ENCODE measurements at places on chromosomes 5 and 9.
A peak's percentile ranks its signal among the peaks of the same experiment; 100 is the strongest.

DNA sequence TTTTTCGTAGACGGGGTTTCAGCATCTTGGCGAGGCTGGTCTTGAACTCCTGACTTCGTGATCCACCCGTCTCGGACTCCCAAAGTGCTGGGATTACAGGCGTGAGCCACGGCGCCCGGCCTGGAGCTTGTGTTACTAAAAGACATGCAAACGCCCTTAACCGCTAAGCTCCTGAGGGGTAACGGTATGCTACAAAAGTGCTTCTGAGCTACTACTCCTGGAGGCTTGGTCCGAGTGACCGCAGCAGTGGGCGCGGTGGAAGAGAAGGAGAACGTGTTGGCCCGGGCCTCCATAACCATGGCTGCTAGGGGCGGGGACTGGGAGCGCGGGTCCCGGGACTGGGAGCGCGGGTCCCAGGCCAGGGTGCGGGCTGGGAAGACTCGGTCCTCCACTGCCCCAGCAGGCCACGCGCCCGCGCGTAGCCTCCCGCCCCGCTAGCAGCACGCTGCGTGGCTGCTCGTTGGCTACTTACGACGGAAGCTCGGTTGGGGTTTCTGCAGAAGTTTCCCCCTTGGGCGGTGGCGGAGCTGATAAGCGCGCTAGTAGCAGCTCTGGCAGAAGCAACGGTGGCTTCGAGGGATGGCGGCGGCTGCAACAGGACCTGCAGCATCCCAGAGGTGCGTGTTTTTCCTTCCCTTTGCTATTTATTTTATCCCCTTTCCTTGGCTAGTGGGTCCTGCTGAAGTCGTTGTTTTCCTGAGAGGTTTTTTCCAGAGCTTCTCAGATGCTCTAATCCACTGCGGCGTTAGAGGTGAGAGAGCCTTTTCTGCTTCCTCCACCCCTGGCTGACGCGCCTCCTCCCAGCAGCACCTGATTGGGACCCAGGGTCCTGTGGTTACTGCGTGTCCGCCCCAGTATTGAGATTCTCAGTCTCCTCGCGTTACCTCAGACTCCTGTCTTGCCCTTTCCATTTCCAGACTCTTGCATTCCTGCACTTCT is 69.2 kb upstream of the CCDC180 start:
- peak; percentile 41 for DNase-seq

DNA sequence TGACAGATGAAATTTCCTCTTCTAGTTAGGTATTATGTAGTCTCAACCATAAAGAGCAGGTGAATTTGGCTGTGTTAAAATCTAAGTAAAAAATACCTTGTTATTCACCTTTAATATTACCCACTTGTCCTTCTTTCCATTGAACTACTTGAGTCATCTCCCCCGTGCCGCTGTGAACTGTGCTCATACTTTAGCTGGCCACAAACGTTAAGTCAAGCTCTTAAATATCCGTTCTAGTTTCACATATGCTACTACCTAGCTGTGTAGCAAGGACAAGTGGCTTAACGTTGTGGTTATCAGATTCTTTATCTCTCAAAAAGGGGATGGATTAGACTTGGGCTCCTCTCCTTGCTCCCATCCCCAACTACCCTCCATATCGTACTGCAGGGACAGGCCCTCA is 110.4 kb downstream of the EFNA5 start:
- no peak for DNase-seq

DNA sequence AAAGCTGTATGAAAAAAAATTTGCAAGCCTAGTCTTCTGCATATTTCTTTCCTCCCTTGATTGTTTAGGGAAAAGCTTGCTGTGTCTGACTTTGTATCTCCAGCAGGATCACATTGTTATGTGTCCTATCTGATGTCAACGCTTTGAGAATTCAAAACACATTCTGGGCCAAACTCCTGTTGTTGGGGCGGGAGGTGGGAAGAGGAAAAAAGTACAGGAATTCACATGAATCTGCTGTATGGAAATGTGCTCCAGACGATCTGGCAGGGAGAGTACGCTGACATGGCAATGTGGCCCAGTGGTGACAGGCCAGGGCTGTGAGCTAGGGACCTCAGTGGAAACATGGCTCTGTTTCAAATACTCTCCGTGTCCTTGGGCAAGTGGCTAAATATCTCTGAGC is 87.4 kb upstream of the GNA14 start:
- no peak for DNase-seq

DNA sequence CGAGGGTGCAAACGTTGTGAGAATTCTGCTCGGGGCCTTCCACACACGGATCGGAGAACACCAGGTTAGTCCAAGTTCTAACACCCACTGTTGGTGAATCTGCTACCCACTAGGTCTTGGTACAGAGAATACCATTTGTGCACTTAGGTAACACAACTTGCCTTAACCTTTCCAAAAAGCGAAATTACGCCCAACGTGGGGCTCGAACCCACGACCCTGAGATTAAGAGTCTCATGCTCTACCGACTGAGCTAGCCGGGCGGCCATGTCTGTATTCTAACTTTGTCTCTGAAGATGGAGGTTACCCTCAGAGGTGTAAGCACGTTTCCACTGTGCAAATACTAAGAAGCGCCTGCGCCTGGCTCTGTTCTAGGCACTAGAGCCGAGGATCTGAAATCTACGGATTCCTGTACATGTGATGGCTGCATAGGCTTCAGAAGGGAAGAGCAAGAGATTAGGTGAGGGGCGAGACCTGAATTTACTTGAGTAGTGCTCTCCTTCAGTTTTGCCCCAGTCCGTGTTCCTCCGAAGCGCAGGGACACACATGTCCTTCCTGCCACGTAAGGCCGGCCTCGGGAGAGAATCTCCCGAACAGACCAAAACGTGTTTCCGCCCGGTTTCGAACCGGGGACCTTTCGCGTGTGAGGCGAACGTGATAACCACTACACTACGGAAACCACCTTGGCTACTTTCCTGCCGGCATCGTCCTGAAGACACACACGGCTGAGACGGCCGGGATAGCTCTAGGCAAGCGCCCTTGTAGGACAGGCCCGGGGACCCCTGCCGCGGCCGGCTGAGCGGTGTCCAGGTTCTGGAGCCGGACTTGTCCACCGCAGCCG is 1.1 kb upstream of the TRIM41 start:
- DNase-seq: peak; percentile 96

GRCh38 chr9:96411129-96411838 is 6.9 kb downstream of the ZNF367 start:
- no peak for DNase-seq

DNA sequence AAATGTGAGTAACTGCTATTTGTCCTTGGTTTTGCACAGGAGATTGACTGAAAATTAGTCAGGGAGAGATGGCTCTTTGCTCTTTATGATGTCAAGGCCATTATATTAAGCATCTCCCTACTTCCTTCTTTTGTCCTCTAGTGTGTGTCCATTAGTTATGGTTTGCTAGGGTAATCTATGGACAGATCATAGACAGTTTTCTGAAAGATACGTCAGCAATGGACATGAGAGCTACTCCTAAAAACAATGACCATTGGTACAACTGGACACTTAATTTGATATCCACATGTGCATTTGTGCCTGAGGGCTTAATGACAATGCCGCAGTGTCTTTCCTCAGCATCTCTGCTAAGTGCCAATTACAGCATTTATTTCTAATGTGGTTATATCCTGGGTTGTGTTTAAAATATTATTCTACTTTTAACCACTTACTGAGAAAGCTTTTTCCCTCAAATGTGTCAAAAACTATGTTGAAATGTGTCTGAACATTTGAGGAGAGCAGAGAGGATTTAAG is 218.2 kb upstream of the RFX3 start:
- DNase-seq: no peak

DNA sequence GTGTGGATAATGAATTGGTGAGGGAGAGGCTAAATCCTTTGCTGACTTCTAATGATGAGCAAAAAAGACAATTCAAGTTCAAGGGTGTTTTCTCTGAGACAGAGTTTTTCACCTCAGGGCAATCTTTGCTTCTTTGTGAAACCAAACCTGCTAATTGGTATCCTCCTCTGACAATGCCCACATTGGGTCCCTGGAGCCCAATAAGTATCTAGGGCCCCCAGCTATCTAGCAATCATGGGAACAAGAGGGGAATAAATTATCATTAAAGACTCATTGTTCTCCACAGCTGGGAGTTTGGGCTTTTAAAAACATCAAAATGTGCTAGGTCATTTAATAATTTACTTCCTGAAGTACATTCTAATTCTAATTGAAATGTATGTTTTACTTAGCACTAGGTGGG is 227.3 kb downstream of the TMEM167A start:
- no peak for DNase-seq

DNA sequence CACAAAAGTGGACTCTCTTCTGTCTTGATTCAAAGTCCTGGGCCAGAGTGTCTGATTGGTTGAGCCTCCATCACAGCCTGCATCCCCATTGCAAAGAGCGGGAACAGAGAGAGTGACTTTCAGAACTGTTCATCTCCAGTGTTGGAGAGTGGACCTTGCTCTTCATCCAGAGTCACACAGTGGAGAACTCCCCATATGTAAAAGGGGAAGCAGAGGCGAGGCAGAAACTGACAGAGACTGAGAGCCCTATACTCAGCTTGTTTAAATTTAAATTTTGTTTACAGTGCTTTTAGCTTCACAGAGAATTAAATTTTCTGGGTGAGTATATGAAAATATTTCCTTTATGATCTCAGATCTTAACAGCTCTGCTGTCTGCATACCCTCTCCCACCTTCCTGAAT is 70.0 kb upstream of the SSBP2 start:
- DNase-seq: no peak

GRCh38 chr5:10533226-10533625 is 30.6 kb upstream of the ANKRD33B start:
- DNase-seq: no peak

GRCh38 chr9:96425500-96426169 is 7.5 kb upstream of the ZNF367 start:
- no peak for DNase-seq

DNA sequence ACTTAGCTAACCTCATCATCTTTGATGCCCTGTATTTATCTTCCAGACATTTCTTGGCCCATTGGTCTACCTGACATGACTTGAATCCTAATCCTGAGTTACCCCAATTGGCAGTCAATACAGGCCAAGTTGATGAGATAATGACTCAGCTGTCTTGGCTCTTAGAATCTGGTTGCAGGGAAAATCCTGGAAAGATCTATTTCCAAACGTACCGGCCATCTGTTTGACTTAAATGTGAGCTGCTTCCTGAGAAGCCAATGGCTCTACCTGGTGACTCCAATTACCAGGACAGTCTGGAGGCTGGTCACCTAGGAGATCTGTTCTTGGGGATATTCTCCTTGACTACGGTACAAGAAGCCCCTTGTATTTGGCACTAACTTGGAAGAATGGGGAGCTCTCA is 475.2 kb upstream of the BRINP1 start:
- no peak for DNase-seq

- no peak for DNase-seq
Observed at GRCh38 chr5:376799-377325, 55.3 kb downstream of the AHRR start.

DNA sequence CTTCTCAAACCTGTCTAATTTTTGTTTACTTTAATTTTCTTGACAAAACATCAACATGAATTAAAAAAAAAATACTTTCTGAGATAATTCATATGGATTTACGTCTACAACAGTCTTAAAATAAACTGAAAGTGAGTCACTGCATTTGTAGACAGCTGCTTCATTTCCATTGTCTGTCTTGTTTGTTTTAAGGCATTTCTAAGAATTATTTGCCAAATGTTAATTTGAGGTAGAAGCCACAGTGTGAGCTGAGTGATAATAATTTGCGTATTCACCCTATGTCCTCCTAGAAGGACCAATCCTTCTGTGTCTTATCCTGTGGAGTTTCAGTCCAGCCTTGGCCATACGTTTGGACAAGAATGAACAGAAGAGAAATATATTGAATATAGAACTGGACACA is 174.5 kb downstream of the CFAP90 start:
- no peak for DNase-seq

DNA sequence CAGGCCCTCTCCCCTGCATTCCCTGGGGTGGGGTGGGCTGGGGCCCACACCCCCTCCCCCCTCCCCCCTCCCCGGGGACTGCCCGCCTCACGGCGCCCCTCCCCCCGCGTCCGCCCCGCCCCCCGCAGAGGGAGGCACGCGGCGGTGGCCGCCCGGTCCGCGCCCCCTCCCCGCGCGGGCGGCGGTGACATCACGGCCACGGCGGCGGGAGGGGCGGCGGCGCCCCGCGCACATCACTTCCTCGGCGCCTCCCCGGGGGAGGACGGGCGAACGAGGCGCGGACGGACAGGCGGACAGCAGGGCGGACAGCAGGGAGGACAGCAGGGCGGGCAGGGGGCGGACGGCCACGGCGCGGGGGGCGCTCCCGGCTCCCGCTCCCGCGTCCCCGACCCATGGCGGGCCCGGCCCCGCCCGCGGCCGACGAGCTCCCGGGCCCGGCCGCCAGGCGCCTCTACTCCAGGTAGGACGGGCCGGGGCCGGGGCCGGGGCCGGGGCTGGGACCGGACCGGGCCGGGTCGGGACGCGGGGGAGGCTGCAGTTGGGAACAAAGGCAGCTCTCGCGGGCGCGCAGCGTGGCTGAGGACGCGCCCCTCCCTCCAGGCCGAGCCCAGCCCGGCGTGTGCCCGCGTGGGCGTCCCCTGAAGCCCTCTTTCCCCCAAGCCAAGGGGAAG is at the start of gene GPSM1:
Gene GPSM1 (plus strand): TSS at position 236 of the 671 bp plus-strand sequence. CDS start 157 bp downstream, at position 393.
- DNase-seq: peak; percentile 27

- DNase-seq: no peak
Observed at GRCh38 chr5:180808461-180809000, 5.9 kb upstream of the MGAT1 start.

- DNase-seq: no peak
Observed at GRCh38 chr5:79872291-79872690, 118.8 kb downstream of the MTX3 start.

- DNase-seq: no peak
Observed at GRCh38 chr5:78766412-78766762, 117.8 kb upstream of the LHFPL2 start.

GRCh38 chr5:87116825-87117512 is 150.7 kb upstream of the RASA1 start:
- no peak for DNase-seq

DNA sequence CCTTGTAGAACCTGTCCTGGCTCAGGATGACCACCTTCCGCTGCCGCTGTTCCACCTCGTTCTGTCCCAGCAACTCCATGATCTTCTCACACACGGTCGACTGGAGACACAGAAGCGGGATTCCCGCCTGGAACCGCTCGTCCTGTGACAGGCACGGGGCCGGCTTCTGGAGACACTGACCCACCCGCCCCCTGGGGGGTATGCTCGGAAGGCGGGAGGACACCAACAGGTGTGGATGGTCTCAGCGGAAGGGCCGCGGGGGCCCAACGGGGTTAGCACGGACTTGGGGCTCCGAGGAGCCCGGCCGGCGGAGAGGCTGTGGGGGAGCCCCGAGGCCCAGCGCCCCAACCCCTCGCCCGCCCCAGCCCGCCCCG is 530 bp downstream of the UCK1 start:
- no peak for DNase-seq

DNA sequence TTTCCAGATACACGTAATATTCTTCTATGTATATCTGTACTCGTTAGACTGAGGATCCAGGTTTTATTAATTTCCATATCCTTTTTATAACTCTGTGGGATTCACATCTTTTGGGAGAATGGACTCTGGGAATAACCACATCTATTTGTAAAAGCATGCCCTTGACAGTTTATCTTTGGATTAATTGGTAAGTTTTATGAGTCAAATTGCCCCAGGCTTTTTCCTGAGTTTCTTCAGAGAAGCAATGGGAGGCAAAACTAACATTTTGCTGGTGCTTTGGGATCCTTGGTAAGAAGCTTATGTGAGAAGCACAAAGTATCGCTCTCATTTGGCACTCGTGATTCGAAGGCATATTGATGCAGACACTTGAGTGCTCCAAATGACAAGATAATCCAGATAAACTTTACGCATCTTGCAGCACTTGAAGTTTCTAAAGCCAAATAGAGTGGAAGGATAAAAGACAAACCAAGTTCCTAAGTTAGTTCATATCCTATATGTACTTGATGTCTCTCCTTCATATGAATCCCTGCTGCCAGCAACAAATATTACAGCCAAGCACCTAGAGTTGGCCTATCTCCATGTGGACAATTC is 324.7 kb downstream of the TLE4 start:
- DNase-seq: no peak
